Skeletal muscle tissue (tissue), 5 donors: ENCODE measurements at places on chromosomes 4 and X. TPM values are rescaled to one million over a fixed set of nuclear protein-coding genes. Genes with fewer than 3 reads are reported as not detected.

Gene FAM9C
- under 0.01 TPM for total RNA-seq

Gene GABRQ
- 0.52 TPM for total RNA-seq

Gene F8A2
- not detected for total RNA-seq

Gene PRRG3
- 9.4 TPM for total RNA-seq

Gene DMRTC1
- not detected for total RNA-seq

Gene NAA11
- not detected for total RNA-seq

Gene PCSK1N
- not detected for total RNA-seq

Gene TMEM31
- total RNA-seq = not detected

Gene SAGE1
- not detected for total RNA-seq

Gene HTN1
- total RNA-seq = not detected

Gene BMX
- 3.1 TPM for total RNA-seq

Gene NXF2B
- not detected for total RNA-seq

Gene FGA
- total RNA-seq = 3.7 TPM

Gene USP26
- not detected for total RNA-seq

Gene COL4A5
- total RNA-seq = 17.2 TPM

Gene WDR17
- total RNA-seq = 1.0 TPM

Gene MAGEB10
- not detected for total RNA-seq

Gene RTL3
- under 0.01 TPM for total RNA-seq

Gene FBXW7
- 102 TPM for total RNA-seq

Gene POF1B
- total RNA-seq = under 0.01 TPM

Gene PTTG2
- total RNA-seq = 0.52 TPM

Gene GYG2
- total RNA-seq = 7.8 TPM
